ENCODE measurements at places on chromosomes 16 and 17. TPM values are rescaled to one million over a fixed set of nuclear protein-coding genes. Genes with fewer than 3 reads are reported as not detected.

DNA sequence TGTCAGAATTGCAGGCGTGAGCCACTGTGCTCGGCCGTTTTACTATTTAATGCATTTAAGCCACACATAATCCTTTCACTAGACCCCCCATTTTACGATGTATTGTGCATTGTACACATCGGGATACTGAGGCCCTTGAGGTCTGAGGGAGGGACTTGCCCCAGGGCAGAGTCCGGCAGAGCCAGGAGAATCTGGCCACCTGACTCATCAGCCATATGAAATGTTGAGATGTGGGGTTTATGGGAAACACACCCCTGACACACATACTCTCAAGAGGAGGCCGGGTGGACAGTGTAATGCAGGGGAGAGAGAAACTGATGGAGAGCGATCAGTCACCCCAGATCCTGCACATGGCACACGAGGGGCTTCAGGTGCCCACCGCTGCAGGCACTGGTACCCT lies 196.6 kb downstream of the ZNF423 start:
- DNase-seq = no peak

GRCh38 chr16:66746682-66747081 lies 4.7 kb downstream of the DYNC1LI2 start:
- DNase-seq = peak; percentile 37

DNA sequence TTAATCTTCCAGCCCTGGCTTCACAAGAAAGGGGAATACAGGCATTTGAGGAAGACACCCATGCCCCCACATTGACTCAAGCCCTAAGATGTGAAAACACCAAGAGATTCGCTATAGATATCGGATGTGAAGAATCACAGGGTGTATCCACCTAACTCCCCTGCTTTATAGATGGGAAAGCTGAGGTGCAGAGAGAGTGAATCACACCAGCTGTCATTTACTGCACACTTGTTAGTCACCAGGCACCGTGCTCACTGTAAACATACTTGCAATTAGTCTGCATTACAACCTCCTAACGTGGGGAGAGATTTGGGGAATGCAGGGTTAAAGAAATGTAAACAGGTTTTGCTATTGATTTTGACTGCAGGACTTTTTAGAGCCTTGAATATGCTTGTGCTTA lies 325.5 kb downstream of the C16orf95 start:
- no peak for DNase-seq

GRCh38 chr17:74981979-74982662 lies 5.3 kb upstream of the CDR2L start:
- peak; percentile 59 for DNase-seq

DNA sequence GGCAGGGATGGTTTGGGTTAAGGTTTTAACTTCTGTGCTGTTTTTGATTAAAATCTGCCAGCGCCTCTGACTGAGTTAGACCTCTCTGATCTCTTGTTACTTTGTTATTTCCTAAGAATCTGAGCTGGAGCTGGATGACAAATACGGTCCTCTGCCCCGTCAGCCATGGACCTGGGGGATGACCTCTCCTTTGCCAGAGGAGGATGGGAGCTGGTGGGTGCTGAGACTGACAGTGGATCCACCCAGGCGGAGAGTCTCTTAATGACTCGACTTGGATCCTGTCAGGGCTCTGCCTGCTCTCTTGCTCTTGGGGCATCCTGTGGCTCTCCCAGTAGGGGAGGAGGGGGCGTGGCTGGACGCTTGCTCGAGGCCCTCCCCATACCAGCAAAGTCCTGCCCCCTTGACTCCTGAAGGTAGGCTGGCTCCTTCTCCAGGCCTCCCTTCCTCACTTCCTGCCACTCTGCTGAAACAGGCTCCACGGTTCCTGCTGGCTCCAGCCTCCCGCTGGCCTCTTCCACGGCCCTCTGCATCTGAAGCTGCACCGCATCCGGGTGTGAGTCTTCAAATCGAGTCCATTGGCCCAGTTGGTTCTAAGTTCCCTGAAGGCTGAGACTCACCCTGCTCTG lies 24.8 kb upstream of the MAP3K14 start:
- peak; percentile 79 for DNase-seq

Gene STX1B
- 8.1 TPM for total RNA-seq

Gene KRT40
- total RNA-seq = not detected

Gene ADAMTS18
- 0.06 TPM for total RNA-seq

Gene CLEC3A
- total RNA-seq = not detected

Gene ARL5C
- not detected for total RNA-seq

DNA sequence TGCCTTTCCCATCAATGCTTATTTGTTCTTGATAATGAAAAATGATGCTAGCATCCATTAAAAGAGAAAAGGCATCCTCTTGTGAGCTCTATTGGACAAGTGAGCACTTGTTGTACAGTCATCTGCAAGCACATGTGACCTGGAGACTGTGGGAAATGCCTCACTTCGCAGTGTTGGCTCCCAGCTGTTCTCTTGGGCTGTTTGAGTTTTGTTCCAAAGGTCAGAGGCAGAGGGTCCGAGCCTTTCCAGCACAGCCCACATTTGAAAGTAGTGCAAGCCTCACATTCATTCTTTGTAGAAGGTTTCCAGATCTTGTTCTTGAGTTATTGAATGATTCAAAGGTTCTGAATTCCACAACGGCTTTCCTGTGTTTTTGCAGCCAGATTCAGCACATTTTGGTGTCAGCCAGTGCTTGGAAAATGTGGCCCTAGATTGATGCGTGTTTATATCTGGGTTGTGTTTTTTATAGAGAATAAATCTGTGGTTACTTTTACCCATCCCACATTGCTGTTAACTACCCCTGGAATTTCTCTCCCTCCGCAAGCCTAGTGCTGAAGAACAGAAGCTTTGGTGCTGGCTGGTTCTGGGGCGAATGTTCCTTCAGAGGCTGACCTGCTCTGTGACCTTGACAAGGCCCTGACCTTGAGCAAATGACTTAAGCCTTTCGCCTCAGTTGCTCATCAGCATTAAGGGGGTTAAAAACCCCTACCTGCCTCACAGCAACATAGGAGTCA lies 49.8 kb downstream of the CDH1 start:
- peak; percentile 64 for DNase-seq

Gene OTOA
- total RNA-seq = 0.51 TPM

DNA sequence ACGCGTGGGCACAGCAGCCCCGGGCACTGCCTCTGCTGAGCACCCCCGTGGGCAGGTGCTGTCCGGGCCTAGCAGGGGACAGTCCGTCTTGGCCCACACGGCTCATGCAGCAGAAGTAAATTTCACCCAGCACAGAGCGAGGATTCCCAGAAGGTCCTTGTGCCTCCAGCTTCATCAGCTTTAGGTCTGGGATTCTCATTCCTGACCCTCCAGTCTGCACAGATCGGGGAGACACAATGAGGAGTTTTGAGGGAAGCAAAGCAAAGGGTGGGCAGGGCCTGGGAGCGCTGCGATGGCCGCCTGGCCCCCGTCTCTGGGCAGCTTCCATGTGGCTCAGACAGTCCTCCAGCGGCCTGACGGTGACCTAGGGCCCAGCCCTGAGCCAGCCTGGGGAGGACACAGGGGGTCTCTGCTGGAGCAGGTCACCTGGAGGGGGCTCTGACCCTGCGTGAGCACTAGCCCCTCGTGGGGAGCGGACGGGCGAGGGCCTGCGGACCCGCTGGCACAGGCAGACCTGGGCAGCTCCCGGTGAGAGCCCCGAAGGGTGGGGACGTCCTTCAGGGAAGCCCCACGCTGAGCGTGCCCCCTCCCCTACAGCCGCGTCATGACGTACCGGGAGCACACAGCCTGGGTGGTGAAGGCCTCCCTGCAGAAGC lies 30.7 kb upstream of the CHMP6 start:
- DNase-seq = no peak

Gene JPH3
- 33.9 TPM for total RNA-seq

Gene CASKIN2
- 24.4 TPM for total RNA-seq

Gene KRTAP2-1
- not detected for total RNA-seq

DNA sequence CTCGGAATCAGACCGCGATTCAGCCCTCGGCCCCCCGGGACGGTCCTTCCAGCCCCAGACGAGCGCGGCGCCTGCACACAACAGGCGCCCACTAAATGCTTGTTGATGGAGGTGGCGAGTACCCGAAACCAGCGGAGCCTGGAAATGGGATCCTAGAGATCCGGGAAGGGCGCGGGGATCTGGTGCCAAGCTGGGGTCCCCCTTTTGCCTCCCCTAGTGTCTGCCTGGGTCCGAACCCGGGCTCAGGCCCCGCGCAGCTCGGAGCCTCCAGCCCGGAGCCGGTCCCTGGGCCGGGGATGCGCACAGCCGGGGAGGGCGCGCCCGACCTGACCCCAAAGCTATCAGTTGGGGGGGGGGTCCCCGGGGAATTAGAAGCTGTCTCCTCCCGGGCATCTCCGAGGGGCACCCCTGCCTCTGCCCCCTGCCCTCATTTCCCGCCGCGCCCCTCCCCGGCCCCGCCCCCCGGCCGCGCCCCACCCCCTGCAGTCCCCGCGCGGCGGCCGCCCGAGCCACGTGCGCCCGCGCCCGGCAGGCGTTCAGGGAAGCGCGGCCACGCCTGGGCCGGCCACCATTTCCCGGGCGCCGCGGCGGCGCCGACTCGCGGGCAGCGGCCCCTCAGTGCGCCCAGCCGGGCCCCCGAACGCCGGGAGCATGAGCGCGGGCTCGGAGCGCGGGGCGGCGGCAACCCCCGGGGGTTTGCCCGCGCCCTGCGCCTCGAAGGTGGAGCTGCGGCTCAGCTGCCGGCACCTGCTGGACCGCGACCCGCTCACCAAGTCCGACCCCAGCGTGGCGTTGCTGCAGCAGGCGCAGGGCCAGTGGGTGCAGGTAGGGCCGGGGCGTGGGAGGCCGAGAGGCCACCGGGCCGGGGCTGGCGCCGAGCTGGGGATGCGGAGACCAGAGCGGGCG lies at the start of gene CPNE7:
CPNE7 (plus strand) TSS at position 512 of the 906 bp plus-strand sequence; CDS start at position 652, 140 bp downstream.
- no peak for DNase-seq

DNA sequence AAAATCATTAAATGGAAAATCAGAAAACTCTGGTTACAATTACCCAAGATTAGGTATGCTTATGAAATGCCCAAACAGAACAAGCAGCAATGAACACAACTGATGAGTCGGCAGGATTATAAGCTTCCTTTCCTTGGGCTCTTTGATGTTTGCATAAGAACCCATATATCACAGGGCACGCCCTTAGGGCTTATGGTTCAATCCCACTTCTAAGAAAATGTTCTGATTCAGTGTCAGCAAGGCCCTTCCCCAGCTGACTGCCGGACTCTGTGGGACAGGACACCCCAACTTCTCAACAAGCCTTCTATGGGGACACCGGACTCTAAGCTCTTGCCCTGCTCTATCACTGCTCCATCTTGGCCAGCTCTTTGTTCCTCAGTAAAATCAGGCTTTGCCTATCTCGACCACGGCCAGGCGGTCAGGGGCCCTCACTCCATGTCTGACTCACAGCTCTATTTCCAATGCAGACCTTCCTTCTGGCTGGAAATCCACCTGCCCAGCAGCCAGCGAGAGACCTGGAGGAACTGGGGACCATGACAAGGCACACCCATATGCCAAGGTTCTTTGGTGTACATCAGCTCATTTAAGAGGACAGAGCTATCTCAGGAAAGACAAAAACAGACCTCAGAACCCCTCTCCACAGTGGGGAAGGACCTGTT lies 26.8 kb downstream of the LITAFD start:
- no peak for DNase-seq

- DNase-seq = no peak
Measured at GRCh38 chr17:30225112-30225511, 10.4 kb downstream of the SLC6A4 start.

Gene HSPB9
- 0.67 TPM for total RNA-seq

DNA sequence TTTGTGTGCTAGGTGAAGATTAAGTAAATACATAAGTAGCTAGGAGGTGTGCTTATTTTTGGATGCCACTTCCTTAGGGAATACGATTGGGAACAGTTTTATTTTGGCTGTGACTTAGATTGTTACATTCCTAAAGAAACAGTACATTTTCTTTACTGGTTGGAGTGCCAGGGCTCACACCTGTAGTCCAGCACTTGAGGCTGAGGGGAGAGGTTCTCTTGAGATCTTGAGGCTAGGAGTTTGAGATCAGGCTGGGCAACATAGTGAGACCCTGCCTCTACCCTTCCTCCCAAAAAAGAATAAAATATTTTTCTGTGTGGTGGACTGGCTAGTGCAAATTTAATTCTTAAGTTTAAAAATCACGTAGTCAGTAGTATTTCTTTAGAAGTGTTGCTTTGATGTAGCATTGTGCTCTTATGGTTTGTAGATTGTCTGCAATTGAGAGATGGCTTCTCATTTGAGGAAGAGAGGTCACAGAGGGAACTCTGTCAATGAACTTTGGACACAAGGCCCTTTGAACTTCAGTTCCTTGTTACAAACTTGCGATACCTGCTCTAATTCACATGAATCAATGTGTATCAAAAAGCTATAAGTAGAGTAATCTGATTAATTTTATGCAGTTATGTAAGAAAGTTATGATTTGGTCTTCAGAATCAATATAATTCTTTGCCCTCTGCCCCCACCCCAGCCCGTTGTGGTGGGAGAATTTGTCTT lies 7.1 kb downstream of the HAPSTR1 start:
- DNase-seq = no peak

DNA sequence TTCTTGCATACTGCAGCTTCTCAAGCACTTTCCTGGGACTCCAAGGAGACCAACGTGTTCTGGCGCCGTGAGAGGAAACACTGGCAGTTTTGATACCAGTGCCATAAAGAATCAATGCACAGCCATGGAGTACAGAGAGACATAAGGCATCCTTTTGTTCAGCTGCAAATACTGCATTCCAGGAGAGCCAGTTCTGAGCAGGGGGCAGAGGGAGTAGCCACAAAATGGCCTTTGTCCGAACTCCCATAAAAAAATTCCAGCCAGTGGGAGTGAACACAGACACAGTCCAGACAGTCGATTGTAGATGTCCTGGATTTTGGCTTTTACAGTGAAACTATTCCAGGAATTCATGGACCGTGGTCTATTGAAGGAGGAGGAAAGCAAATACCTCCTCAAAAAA lies 36.2 kb upstream of the TEKT3 start:
- DNase-seq = peak; percentile 89

- no peak for DNase-seq
Measured at GRCh38 chr16:86375851-86376250, 134.5 kb upstream of the FOXF1 start.

Gene NUDT7
- total RNA-seq = 12.2 TPM

- DNase-seq = no peak
Measured at GRCh38 chr17:39606434-39607056, 1.2 kb downstream of the NEUROD2 start.

DNA sequence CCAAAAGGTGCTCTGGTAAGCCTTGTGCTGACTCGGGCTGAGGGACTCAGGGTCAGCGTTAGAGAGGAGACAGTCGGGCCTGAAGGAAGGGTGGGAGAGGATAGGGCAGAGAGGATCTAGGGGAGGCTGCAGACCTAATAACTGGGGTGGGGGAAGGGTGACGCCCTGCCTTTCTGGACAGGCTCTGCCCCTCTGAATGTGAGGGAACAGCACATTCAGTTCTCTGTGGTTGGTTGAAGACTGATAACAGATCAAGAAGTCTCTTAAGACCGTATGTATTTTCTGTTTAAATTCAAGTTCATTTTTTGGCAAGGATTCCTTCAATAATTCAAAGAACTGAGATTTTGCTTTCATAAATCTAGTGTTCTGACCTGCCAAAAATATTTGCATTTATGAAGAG lies 56.2 kb upstream of the TEKT3 start:
- no peak for DNase-seq

- no peak for DNase-seq
Measured at GRCh38 chr16:50532576-50532975, 15.6 kb upstream of the NKD1 start.

GRCh38 chr17:61299517-61300513 lies 99.8 kb upstream of the TBX2 start:
- DNase-seq = no peak
